CD4-positive, alpha-beta T cell treated with Interleukin-6 at 100 ng/mL for 8 hours (primary cell): ENCODE measurements at places on chromosomes 3 and 15.

- no peak for DNase-seq
These were observed 24.0 kb upstream of the CHCHD6 start for GRCh38 chr3:126679831-126680666.

DNA sequence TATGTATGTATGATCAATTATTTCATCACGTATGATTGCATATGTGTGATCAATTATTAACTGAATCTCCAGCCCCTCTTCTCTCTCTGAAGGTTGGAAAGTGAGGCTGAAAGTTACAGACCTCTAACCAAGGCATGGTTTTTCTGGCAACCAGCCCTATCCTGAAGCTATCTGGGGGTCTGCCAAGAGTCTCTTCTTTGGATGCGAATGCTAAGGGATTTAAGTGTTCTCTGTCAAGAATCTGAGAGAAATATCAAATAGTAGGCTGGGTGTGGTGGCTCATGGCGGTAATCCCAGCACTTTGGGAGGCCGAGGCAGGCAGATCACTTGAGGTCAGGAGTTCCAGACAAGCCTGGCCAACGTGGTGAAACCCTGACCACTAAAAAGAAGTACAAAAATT is 8.1 kb downstream of the NKTR start:
- DNase-seq, result no peak

DNA sequence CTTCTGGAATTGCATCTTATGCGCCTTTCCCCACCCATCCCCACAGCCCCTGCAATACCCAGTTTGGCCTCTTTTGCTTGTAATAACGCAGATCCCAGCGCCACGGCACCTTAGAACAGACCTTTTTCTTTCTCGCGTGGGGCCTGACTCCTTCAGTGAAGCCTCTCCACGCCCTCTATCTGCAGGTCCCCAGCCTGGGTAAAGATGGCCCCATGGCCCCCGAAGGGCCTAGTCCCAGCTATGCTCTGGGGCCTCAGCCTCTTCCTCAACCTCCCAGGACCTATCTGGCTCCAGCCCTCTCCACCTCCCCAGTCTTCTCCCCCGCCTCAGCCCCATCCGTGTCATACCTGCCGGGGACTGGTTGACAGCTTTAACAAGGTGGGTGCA is 594 bp downstream of the CRELD1 start:
- peak; percentile 17 for DNase-seq

- no peak for DNase-seq
These were observed 96.6 kb upstream of the FLNB start for GRCh38 chr3:57911593-57911992.

DNA sequence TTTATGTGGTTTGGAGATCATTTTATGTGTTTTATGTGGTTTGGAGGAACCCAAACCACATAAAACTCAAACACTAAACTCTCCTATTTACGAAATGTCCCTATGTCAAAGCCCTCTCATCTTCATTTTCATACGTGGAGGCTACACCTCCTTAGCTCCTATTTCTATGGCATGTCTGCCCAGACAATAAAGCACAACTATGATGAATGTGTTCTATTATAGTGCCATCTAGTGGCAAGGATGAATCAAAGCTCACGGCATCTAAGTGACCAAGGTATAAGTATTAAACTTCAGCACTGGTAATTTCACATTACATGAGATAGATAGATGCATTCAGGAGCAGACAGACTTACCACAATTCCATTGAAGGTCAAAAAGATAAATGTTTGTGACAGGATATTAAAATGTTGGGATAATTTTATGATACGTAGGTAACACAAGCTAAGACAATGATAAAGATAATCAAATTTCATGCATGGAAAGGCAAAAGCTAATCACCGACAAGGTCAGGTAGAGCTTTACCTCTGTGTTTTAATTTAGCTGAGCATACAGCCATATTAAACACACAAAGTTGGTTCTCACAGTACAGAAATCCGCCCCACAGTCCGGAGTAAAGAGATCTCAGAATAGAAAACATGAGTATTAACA is 130.6 kb upstream of the FHIT start:
- DNase-seq, result peak; percentile 31

DNA sequence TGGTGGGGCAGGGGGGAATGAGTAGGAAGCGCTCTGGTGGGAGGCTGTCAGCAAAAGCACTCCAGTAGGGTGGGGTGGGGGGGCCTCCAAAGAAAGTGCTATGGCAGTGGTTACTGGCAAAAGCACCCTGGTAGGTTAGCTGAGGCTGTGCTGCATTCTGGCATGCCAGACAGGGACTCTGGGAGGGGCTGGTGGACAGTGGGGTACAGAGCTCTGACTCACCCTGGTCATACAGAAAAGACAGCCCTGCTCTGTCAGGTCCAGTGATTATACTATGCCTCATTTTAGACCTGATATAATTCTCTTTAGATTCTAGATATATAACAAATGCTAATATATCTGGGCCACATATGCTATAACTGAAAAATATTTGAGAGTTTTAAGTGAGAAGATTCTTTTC is 82.8 kb upstream of the CPNE4 start:
- no peak for DNase-seq

GRCh38 chr3:141430316-141430715 is 56.5 kb upstream of the RASA2 start:
- DNase-seq, result no peak

GRCh38 chr3:148297013-148297412 is 400.7 kb upstream of the AGTR1 start:
- no peak for DNase-seq

GRCh38 chr3:42819351-42819965 is 10.2 kb downstream of the ACKR2 start:
- no peak for DNase-seq

DNA sequence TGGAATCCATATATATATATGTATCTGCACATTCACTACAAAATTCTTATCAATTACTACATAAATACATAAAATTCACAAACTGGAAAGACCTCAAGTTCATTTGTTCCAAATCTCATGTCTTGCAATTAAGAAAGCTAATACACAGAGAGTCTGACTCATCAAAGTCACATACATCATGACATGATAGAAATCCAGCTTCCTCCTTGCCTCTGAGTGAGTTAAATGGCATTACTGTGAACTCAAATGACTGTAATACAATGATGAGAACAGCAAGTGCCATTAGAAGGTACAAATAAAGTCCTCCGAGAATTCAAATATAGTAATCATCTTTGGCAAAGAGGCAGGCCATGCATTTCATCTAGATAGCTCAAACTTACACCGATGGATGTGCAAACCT is 55.1 kb upstream of the AGTR1 start:
- no peak for DNase-seq

DNA sequence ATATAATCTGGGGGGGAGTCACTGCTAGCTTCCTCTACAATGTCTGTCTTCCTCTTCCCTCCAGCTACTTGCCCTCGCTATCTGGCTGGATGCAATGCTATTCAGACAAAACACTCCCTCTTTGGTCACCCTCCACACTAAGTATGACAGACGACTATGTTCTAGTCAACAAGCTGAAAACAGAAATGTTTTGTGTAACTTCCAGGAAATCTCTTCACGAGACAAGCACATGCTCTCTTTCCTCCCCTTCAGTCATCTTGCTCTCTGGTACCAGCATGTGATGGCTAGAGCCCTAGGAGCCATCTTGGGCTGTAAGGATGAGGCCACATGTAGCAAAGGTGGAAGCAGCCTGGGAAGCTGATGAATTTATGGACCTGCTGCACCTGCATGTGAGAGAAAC is 151.3 kb downstream of the ARRDC4 start:
- DNase-seq, result no peak

DNA sequence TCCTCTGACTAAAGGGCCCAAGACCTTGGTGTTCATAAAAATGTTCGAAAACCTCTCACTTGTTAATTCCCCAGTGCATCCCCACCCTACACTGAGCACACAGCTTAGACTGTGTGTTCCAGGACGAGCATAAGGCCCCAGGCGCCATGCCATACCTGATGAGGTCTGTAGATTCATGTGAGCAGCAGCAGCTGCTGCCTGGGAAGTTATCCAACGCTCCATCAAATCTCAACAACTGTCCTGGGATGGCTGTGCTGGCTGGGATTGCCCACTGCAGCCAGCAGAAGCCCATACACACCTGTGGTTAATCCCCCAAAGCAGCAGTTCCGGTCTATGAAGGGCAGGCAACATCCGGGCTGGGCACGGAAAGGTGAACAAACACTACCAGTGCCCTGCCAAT is 391.2 kb downstream of the IL20RB start:
- no peak for DNase-seq

DNA sequence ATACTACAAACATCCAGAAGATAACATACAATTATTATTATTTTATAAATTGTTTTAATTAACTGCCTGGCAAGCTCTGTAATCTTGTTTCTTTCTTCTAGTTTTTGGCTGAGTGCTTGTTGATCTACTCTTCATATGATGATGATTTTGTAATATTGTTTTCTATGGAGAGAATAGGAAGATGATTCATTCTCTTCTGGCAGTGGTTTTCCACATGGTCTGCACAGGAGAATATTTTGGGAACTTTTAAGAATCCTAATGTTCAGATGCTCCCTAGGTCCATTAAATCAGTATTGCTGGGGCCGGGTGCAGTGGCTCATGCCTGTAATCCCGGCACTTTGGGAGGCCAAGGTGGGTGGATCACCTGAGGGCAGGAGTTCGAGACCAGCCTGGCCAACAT is 37.6 kb downstream of the CACNA2D3 start:
- no peak for DNase-seq

DNA sequence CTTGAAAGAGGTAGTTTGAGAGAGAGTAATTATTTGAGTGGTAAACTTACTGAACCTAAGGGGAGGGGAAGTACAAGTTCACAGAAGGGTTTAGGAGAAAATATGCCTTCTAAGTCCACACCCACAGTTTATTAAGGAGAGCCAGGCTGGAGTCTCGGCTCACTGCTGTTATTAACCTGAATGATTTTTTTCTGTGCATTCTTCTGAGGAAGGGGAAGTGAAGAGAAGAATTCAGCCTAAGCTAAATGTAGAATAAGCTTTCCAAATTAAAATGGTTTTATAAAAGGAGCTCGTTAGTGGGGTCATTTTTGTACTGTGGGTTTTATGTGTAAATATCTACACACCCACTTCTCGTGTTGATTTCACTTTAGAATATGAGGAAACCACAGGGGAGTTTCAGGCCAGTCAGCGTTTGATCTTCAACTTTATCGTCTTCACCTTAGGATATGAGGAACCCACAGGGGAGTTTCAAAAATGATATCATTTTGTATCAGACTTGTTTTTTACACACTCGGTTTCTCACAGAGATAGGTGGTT is 1.5 kb downstream of the WHAMM start:
- peak; percentile 67 for DNase-seq

DNA sequence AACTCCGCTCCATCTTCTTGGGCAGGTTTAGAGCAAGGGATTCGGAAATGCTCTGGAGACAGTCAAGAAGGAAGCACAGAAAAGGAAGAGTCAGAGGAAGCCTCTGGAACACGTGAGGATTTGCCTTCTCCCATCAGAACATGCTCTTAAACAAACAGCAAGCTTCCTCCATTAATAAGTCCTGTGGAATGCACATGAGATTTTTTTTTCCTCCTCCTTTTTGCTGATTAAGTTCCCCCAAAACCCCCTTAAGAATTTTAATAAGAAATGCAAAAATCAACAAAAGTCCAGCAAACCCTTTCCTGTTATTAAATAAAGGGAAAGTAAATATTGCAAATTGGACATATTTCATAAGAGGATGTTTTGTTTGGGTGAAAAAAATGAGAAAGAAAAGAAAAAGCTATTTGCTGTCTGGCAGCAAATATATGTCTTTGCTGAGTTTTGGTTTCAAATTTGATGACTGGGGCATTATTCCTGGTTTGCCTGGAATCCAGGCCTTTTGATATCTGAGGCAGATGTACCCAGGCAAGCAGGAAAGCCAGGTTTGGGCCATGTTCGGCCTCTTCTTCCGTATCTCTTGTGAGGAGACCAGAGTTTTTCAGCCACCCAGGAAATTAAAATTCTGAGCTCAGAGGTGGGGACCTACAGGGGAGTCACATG is 7.9 kb upstream of the TSEN2 start:
- DNase-seq, result no peak

GRCh38 chr15:69253156-69253555 is 45.6 kb upstream of the PAQR5 start:
- DNase-seq, result no peak

DNA sequence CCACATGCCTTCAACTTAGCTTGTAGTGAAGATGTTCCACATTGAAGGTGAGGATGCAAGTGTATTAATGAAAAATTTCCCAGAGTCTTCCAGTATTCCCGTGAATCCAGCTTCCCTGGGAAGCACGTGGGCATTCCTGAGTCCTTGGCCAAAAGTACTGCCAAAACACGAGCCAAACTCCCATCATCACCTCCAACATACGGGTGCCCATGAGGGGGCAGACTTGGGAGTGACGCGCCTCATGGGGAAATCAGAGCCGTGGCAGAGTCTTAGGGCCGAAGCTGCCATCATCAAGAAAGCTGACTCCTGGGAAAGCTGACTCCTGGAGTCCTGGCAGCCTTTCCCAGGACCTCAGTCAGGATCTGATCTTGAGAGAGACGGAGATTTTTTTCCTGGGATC is 20.1 kb upstream of the TM2D3 start:
- DNase-seq, result no peak

GRCh38 chr15:81068516-81068915 is 65.6 kb upstream of the CFAP161 start:
- DNase-seq, result no peak

DNA sequence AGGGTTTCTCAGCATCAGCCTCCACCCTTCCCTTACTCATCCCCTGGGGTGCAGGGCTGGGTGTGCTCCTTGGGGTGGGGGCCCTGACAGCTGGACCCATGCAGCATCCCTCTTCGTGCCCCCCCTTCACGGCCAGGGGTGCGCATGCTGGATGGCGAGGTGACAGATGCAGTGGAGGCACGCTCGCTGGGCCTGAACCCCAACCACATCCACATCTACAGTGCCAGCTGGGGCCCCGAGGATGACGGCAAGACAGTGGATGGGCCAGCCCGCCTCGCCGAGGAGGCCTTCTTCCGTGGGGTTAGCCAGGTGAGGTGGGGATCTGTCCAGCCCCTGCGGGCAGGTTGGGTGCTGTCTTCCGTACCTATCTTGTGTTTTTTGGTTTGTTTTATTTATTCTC is 6.3 kb upstream of the FES start:
- DNase-seq, result no peak

GRCh38 chr3:50184242-50184978 is 7.0 kb upstream of the GNAT1 start:
- no peak for DNase-seq
